ENCODE measurements at places on chromosomes 2 and 18.

DNA sequence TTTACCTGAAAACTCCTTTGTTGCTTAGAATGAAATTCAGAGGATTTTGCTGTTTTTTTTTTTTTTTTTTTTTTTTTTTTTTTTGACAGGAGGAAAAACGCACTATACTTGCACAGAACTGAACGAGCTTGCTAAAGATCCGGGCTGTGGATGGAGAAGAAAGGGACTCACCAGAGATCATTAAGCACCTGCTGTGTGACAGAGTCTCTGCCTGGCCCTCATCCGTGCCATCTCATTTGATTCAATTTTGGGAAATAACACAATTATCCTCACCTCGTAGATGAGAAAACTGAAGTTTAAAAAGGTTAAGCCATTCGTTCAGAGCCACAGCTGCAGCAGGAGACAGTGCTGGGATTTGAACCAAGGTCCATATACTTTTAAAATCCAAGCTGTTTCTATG lies 775.4 kb upstream of the ID2 start:
- DNase-seq = peak; percentile 7

- DNase-seq = no peak
These were observed 200.4 kb downstream of the SPP2 start for GRCh38 chr2:234250926-234251325.

DNA sequence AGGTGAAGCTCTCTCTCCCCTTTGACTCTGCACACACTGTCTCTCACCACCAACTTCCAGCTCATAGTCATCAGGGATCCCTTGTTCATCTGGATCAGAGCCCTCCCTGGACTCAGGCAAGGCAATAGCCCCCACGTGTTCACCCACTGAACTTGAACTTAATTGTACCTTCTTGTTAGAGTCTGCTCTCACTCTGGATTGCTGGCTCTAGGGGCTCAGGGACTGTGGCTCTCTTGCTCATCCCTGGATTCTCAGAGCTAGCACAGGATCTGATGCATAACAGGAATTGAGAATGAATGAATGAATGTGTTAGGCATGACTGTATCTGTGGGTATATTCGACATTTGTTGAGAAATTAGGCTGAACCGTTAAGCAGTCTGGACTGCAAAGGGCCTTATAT lies 16.7 kb upstream of the ASAP2 start:
- no peak for DNase-seq

GRCh38 chr18:36640021-36640952 lies 188.5 kb downstream of the TPGS2 start:
- DNase-seq = no peak

GRCh38 chr2:206700156-206700555 lies 18.0 kb downstream of the DYTN start:
- DNase-seq = no peak

- no peak for DNase-seq
These were observed 6.0 kb upstream of the SCRN3 start for GRCh38 chr2:174389542-174389941.

DNA sequence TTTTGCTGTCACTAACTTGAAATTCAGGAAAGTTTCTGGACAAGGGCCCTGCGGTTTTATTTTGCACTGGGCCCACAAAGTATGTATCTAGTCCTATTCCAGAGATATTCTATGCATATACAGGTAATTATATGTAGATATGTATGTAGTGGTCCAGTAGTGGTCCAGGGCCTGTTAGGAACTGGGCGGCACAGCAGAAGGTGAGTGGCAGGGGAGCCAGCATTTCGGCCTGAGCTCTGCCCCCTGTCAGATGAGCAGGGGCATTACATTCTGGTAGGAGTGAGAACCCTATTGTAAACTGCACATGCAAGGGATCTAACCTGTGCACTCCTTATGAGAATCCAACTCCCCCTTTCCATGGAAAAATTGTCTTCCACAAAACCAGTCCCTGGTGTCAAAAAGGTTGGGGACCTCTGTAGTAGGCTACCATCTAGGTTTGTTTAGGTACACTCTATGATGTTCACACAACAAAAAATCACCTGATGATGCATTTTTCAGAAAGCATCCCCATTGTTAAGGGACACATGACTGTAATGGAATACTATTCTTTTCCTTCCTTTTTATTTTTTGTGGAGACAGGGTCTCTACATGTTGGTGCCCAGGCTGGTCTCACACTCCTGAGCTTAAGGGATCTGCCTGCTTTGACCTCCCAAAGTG lies 2.8 kb upstream of the PPP4R3B start:
- DNase-seq = peak; percentile 6

DNA sequence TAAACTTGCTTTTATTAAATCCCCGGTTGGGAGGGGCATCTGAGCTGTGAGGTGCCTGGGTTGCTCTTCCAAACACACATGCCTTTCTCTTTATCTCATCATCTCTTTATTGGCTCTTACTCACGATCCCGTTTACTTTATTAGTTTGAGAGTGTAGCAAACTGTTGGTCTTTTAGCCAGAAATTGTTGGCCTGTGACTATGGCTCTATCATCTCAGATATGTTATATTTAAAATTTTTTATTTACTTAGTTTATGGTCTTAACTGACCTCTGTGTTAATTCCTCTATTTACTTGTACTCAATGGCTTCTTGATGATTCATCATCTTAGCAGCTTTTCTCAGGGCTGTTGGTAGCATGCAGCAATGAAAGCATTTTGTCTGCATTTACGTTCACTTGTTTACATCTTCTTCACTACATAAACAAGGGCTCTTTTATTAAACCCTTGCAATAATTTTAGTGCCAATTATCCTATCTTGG lies 408.4 kb downstream of the HRH4 start:
- DNase-seq = peak; percentile 9

DNA sequence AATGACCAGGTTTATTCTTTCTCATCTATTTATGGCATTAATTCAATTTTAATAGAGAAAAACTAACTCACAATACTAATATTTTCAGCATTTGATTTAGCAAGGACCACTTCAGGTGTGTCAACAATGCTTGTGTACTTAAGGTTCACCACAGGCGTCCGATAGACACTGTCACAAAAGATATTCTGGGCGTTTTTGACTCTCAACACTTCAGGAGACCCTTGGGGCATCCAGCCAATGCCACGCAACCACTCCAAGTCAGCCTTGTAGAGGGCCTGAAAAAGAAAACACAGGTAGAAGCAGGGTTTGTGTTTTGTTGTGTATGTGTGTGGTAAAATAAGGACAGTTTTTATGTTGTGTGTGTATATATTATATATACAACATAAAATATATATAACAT lies 158.2 kb downstream of the NEB start:
- DNase-seq = no peak

DNA sequence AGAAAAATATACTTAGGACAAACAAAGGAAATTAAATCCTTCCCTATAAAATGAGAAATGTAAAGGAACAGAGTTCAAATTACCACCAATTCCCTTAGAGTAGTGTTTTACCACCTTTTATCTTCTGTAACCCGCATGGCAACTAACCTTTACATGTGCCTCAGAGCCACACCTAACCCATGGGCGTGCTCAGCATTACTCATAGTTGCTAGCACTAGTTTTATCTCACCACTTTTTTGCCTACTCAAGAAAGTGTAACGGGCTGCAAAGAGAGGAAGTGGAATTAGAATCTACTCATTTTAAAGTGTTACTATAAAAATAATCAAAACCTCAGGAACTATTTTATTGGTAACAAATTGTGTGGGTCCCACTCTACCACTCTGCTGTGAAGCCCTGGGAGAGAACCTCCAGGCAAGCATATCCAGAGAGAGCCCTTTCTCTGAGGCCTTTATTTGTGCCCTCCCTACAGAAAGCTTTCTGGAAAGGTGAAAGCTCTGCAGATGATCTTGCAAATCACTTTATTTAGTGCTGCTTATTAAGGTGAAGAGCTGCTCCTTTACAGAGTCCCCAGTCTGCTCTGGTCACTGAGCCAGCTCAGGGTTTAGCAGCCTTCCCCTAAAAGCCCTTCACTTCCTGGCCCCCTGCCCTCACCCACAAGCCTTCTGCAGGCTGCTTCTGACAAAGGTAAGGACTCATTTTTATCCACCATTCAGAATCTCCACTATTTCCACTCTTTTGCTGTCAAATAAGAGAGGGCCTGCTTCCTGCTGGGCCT lies 98.8 kb downstream of the TRABD2A start:
- no peak for DNase-seq

DNA sequence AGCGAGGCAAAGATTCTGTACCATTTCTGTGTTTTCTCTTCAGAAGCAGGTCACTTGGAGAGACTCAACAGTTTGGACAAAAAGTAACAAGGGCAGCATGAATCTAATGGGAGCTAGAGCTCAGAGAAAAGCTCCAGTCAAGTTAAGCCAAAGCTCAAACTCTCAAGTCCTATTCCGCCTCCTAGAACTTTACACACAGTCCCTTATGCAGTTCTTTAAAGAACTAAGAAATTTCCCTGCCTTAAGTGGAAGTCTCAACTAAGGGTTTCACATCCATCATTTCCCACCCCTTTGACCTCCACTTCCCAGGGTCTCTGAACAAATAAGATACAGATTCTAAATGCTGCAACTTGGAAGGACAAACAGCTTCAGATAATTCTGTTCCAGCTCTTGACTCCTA lies 121.3 kb upstream of the RNU4ATAC start:
- no peak for DNase-seq

- DNase-seq = no peak
These were observed 32.4 kb downstream of the MOGAT1 start for GRCh38 chr2:222703886-222704285.

DNA sequence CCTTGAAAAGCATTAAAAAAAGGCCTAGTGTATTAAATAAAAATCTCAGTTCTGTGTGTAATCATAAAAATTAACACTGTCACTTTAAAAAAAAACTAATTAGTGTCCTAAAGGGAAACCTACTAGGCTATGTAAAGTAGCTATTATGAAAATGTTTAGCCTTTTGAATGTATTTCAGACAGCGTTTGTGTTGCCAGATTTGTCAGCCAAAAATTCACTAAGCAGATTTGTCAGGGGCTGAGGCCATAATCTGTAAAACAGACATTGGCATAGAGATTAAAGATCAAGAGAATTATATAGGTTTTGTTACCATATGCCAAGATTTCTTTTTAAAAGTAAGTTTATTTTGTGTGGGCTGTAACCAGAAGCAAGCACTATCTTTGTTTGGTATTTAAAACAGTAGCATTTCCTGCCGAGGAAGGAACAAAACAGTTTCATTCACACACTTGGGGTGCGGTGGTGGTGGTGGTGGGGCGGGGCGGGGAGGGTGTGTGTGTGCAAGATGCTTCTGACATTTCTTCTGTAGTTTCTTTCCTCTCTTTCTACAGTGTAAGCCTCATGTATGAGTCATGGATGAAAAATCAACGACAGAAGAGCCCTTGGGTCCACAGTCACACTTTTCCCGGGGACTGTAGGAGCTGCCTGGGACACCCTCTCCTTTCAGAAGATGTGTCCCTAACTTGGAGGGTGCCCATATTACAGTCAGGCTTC lies 328.5 kb upstream of the FANCL start:
- DNase-seq = no peak

- no peak for DNase-seq
These were observed 173.9 kb upstream of the PID1 start for GRCh38 chr2:229445019-229445418.

- DNase-seq = no peak
These were observed 99.2 kb upstream of the LHCGR start for GRCh38 chr2:48854681-48855080.

DNA sequence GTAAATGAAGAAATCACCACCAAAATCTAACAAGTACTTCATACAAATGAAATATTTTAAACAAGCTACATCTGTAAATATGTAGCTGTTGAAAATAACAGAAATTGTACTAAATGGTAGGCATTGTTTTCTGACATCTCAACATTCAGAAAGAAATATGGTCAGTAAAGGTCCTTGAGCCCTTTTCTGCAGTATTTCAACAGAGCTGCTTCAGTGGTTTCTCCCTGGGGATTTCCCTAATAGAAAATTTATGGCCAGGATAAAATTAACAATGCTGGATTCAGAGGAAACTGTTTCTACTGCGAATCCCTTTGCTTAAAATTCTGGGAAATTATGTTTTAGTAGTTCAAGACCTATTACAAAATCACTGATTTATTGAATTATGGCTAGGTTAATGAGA lies 256.6 kb downstream of the PIEZO2 start:
- DNase-seq = no peak

DNA sequence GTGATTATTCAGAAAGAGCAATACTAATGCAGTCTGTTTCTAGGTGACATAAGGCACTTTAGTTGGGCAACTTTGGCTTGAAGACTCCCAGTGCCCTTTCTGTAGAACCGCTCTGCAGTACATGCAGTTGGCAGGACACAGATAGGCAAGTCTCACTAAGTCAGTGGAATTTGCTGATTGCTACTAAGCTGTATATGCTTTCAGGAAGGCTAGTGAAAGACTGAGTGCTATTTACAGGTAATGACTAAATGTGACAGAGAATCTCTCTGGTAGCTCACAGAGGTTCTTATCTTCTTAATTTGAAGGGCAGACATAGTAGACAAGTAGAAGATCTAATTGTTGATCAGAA lies 243.0 kb downstream of the WDPCP start:
- DNase-seq = no peak

GRCh38 chr2:160783474-160783873 lies 289.9 kb upstream of the RBMS1 start:
- DNase-seq = no peak

GRCh38 chr2:53559302-53559966 lies 208.2 kb upstream of the CHAC2 start:
- no peak for DNase-seq

Data from NCI-H2227 treated with DMSO at 0.1 percent for 48 hours (cell line).